ENCODE measurements at places on chromosomes 1 and 21.

DNA sequence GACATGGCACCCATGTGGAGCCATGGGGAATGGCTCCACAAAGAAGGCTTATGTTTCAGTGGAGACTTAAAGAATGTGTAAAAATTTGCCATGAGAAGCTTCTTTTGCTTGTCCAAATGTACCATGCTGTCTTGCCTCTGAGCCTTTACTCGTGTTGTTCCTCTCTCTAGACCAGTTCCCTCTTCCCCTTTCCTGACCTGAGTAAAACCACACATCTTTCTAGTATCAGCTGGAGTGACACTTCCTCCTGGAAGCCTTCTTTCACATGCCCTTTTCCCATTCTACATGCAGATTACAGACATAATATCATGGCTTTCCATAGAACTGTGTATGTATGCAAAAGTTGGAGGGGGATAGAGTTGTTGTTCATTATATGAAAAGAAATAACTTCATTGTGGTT is 13.6 kb upstream of the GPX7 start:
- no peak for DNase-seq

GRCh38 chr1:230128569-230129285 is 61.7 kb downstream of the GALNT2 start:
- no peak for DNase-seq

DNA sequence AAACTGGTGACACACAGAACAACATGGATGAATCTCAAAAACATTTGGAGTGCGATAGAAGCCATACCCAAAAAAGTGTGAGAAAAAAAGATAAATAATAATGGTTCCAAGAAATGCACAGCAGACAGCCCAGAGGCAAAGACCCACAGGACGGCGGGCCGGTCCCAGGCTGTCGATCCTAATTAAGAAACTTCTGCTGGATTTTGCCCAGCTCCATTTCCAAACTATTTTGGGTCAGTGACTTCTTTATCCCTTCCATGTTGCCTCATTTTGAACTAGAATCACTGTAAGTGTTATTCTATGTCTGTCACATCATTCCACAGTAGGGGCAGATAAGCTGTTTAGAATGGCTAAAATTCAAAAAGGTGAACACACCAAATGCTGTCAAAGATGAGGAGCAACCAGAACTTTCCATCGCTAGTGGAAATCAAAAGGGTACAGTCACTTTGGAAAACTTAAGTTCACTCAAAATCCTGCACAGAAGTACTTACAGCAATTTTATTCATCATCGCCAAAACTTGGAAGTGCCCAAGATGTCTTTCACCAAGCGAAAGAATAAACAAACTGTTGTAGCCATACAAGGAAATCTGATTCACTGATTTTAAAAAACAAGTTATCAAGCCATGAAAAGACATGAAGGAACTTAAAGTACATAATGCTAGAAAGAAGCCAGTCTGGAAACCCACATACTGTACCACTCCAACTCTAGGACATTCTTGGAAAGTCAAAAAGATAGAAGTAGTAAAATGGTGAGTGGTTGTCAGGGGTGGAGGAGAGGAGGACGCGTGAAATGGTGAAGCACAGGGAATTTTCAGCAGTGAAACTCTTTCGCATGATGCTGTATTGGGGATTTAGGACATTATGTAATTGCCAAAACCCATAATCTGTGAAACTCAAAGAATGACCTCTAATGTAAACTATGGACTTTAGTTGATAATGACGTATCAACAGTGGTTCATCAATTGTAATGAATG is 7.5 kb downstream of the NBPF1 start:
- DNase-seq, result no peak

DNA sequence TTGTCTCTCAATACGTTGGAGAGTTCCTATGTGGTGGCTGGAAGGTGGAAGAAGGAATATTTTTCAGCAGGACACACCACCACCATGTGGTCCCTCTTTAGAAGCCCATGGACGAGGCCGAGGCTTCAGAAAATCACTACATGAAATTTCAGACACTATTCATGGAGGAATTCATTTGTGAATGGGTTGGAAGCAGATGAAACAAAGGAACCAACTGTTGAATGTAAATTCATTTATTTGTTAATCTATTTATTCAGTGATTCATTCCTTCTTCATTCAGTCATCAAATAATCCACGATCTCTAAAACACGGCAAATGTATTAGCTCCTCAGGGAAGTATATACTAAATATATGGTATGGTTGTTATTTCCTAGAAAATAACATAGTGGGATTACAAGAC is 12.2 kb downstream of the SLC35F3 start:
- DNase-seq, result no peak

GRCh38 chr1:172382990-172383389 is 37.5 kb upstream of the C1orf105 start:
- DNase-seq, result no peak

GRCh38 chr1:230785636-230786384 is 38.6 kb downstream of the CAPN9 start:
- no peak for DNase-seq

DNA sequence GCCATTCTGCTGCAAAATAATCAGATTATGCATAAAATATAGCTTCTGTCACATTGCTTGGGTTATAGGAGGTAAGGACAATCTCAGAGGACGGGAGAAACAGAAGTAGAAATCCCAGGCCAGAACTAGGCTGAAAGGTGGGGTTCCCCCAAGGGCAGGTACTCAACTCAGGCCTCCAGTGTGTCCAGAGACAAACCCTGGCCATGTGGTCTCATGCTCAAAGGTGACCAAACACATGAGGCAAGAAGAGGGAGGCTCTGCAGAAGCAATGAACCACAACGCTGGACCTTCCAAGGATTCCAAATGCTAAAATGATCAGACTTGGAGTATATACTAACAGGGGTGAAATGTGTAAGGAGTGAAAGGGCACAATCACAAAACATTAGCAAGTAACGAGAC is 103.8 kb downstream of the DMRTB1 start:
- DNase-seq, result no peak

DNA sequence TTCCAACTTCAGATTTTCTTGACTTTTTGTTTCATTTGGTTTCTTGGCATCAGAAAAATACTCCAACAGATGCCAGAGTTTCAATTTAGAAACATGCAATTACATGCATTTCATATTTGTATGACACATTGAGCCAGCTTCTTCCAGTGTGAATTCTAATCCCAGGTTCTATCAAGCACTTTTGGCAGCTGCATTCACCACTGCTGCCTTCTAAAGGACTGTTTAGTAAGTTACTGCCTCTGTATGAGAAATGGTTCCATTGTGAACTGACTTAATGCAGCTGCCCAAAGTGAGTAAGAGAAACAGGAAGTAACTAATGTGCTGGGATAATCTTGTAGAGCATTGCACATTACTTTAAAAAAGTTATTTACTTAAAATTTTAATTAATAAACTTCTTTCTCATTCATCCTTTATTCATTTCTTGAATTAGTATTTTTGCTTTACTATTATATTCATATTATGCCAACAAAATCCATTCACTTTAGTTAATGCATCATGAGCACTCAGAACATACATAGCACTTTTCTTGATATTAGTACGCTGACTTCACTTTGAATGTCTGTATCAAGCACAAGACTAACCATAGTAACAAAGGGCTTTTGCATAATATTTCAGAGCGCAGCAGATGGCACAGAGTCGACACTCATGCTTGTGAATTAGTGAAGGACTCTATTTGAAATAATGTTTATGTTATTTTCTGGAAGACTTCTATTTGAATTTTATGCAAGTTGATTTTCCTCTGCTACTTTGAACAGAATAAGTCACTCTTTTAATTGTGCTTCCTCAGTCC is 9.8 kb downstream of the RGS18 start:
- no peak for DNase-seq

GRCh38 chr1:2914702-2915101 is 106.6 kb upstream of the ACTRT2 start:
- no peak for DNase-seq

DNA sequence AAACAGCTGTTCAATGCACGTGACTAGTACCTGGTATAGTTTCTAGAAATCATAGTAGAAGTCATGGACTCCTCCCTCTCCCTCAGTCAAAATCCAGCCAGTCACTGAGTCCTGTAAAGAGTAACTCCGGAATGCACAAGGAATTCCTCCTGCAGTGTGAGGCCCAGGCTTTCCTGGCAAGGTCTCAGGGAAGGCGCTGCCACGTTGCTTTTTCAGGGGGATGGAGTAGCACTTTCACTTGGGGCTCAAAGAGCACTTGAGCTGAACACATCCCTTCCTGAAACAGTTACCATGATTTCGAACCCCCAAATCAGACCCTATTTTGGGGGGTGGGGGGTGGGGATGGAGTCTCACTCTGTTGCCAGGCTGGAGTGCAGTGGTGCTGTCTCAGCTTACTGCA is 26.4 kb upstream of the LRRC8D start:
- no peak for DNase-seq

DNA sequence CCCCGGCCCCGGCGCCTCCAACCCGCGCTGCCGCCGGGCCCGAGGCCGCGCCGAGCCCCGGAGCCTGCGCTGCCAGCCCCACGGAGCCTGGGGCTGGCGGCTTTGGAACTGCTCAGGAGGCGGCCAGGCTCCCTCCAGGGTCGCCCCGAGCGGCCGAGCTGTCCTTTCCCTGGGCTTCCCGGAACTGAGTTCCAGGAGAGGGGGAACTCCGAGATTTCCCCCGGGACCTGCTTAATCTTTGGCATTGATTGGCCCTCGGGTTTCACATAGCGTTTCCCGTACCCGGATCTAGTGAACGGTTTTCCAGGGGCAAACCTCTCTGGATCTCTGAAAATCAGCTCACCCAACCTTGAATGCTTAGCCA is 504 bp downstream of the H6PD start:
- DNase-seq, result no peak

DNA sequence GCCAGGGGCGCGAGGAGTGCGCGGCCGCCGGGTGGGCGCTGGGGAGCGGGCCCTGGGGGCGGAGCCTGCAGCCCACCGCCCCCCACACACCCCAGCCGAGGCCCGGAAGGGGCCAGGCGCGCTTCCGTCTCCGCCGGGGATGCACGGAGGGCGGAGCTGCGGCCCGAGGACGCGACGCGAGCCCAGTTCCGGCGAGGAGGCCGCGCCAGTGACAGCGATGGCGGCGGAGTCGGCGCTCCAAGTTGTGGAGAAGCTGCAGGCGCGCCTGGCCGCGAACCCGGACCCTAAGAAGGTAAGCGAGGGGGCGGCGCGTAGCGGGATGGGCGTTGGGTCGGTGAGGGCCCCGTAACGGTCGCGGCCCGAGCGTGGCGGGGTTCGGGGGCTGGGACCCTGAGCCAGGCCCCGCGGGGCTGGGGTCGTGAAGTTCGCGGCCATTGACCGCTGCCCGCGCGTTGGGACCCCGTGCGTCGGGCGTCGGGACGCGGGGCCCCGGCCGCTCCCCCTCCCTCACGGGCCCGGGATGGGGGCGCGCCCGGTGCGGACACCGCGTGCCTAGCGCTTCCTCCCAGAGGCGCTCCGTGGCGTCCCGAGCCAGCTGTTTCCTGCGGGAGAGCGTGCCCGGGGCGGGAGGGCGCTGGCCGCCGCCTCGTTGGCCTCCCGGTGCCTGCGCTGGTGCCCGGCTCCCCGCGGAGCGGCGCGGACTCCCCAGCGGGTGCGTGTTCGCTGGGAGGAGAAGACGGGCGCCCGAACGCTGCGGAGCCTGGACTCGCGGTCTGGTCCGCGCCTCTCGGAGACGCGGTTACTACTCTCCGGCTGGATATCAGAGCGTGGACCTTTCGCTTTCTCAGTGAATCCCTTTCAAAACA is at the start of gene ELOA:
Gene ELOA, plus strand, starts transcription at position 185 of the 866 bp plus-strand sequence. Its CDS starts 33 bp downstream, at position 218.
- DNase-seq, result peak; percentile 61

GRCh38 chr21:45723049-45723958 is 79.8 kb downstream of the PCBP3 start:
- no peak for DNase-seq

DNA sequence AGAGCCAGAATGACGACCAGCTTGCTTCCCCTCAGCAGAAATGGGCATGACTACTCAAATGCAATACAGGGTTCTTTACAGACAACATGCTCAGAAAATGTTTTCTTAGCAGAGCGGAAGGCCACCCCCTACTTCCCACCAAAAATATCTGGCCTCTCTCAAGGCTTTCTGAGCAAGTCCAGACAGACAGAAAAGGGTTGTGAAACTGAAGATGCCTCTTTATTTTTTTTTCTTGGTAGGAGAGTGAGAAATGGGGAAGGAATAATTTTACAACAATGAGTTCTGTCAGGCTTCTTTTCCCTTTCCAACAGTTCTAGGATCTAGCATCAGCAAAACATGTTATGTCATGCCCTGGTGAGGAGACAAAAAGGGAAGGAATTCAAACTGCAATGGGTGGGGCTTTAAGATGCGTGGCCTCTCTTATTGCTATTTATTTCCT is 172.0 kb upstream of the CAMK1G start:
- DNase-seq, result no peak

- DNase-seq, result no peak
Measured at GRCh38 chr21:14448784-14449183, 65.8 kb upstream of the HSPA13 start.

DNA sequence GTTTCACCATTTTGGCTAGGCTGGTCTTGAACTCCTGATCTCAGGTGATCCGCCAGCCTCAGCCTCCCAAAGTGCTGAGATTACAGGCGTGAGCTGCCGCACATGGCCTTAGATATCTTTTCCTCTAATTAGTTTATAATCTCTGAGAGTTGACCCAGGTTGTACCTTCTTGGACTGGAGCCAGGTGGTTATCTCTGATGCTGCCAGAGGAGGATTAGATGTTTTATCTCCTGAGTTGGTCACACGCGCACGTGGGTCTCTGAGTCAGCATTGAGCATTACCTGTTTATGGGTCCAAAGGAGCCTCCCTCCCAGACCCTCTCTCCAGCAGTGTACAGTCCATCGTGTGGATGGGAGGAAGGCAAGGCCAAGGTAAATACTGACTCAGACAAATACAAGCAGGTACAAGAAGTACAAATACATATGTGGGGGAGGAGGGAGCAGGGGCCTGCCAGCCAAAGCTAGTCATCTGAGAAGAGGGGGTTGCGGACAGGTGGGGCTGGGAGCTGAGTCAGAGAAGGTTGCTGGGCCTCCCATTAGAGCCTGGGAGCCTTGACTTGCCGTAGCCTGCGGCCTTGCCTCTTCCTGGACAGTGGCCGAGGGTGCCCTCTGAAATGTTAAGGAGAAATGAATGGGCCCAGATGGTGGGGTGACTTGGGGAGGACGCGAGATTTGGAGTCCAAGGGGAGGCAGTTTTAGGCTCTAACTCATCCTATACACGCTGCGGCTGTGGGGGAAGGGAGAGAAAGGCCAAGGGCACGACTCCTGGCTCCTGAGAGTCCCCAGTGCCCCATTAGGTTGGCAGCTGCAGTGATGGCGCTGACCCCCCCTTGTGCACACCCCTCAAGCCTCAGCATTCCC is 13.1 kb downstream of the IL6R start:
- DNase-seq, result no peak

- no peak for DNase-seq
Measured at GRCh38 chr1:183638649-183639387, 3.2 kb upstream of the ARPC5 start.

- no peak for DNase-seq
Measured at GRCh38 chr21:45835301-45836267, 146.0 kb upstream of the COL6A1 start.
